Coronary artery (tissue), 2 donors: ENCODE measurements at places on chromosomes 2 and 18.

GRCh38 chr2:156601855-156602551 is 165.8 kb downstream of the GPD2 start:
- no peak for DNase-seq

- DNase-seq = no peak
Measured at GRCh38 chr18:2746274-2746673, 90.7 kb downstream of the SMCHD1 start.

DNA sequence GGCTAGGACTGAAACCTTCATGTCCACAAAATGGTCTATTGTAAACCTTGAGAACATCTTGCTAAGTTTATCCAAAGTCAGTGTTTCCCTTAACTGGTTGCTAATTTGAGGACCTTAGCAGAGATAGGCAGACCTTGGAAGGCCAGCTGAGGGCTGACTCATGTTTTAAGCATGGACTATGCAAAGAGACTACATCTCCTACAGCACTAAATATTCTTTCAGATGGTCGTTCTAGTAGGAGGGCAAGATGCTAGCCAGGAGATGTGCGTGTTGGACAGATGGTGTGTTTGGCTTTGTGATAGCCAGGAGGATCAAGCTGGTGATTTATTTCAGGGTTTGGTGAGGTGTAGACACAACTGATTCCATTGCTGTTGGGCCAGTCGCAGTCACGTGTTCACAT is 75.8 kb downstream of the NRP2 start:
- no peak for DNase-seq

DNA sequence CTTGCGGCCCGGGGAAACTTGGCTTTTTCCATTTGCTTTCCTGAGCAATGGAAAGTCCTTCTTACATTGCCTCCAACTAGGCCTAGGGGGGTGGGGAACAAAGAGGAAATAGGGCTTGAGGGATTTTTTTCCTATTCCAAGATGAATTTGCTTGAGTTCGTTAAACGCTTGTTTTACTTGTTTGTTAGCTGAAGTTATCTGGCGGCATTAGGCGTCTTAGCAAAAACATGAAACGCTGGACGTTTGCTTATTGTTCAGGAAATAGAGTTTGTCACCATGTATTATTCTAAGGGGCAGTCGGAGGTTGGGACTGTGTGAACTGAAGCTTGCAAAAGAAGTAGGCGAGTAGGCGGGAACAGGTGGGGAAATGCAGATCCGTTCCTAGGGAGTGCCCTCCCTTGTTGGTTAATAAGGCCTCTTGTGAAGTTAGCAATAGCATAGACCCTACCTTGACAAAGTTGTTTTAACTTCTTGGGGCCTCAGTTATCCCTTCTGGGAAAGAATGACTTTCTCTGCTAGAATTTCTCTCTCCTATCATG is 1.9 kb downstream of the CABLES1 start:
- DNase-seq = no peak

GRCh38 chr2:105443617-105444598 is 45.1 kb upstream of the FHL2 start:
- no peak for DNase-seq

DNA sequence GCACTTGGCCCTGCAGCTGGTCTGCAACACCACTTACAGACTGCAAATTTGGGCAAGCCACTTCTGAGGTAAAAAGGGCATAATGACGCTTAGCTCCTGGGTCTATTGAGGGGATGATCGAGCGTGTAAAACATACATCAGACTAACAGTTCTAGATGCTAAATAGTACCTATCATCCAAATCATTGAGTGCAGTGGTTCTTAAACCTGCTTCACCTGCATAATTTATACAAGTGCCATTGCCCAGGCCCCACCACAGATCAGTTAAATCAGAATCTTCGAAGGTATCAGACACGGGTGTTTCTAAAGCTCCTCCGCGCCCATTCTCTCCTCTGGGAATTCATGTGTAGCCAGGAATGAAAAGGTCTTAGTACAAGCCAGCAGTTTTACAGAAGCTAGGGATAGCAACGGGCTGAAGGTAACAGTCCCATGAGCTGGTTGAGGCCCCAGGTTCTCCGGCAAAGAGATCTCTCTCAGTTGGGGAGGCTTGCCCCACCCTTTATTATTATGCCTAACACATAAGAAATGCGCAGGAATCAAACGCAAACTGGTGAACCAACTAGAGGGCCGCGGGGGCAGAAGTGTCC is 737 bp upstream of the RNF181 start:
- no peak for DNase-seq
